SK-N-DZ (cell line): ENCODE measurements at places on chromosomes 11 and 22.

DNA sequence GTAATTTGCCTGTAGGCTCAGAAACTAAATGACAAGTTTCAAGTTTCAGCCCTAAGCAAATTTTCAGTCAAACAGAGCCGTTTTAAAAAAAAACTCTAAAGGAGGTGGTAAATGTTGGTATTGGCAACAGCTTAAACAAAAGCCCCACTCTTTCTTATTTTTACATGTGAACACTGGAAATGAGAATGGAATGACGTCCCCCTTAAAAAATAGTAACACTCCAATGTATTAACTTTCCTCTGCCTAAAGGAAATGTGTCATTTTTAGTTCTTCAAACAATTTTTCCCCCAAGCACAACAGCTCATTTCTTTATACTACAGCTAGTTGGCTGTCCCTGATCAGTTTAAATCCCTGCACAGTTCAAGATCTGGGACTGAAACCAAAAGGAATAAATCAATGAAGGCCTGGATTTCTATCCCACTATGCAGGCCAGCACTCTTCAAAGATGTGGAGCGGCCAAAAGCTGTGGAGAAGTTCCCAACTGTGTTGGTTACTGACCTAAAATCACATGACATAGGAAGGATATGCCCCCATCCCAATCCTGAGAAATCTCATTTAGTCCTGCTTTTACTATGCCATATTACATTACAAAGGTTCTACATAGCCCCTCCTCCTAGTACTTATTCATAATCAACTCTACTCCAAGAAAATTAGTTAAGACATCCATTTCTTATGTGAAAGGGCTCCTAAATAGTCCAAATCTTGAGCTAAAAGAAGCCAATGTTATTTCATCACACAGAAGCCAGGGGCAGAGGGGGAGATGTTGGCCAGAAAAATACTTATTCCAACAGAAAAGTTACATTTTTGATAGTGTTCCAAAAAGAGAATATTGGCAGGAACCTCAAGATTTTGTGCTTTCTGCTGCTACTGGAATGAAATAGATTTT is 95.9 kb downstream of the CADM1 start:
- DNase-seq: no peak

DNA sequence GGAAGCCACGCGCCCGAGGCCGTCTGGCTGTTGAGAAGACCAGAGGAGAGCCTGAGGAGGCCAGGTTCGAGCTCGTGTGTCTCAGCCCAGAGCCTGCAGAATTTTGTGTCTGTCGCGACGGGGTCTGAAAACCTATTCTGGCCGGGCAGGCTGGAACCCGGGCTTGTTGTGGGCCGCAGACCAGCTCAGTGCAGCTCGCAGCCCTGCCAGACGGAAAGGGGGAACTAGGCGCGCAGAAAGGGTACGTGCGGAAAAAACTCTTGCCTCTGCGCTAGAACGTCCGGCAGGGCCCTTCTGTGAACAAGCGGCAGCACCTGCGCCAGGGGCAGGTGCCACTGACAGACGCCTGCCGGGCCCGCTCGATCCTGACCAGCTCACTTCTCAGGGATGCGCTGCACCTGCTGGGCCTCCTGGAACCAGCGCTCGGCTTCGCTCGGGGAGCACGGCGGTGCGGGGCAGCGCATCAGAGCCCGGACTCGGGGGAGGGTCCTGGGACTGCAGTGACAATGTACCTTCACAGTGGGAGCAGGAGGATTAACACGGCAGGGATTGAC is 409.3 kb downstream of the BRD1 start:
- no peak for DNase-seq

GRCh38 chr22:30116362-30117117 is 36.3 kb downstream of the HORMAD2 start:
- no peak for DNase-seq

DNA sequence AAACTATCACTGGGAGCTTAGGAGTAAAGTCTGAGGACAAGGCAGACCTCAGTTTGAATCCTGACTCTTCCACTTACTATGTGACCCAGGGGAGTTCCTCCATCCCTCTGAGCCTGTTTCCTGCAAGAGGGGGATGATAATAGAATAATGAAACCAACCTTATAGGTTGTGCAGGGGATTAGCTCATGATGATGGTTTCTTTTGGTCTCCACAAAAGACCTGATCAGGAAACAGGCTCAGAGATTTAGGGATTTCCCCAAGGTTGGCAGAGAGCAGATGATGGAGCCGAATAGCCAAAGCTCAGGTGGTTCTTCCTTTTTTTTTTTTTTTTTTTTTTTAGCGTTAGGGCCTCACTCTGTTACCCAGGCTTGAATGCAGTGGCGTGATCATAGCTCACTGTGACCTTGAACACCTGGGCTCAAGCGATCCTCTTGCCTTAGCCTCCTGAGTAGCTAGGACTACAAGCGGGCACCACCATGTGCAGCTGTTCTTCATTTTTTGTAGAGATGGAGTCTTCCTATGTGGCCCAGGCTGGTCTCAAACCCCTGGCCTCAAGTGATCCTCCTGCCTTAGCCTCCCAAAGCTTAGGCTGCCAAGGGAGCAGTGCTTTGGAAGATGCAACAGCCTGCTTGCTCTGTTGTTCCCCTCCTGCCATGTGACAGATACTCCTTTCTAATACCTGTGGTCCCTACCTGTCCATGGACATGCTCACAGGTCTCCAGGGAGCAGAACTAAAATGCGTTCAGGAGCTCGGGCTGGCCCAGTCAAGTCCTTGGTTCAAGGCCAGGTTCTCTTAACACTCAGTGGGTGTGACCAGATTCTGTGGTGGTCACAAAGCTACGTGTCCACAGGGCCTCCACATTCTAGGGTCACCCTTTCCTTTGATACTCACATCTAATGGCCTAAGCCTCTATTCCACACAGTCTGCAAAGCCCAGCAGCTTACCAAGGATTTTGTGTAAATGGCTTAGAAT is 22.3 kb downstream of the PATZ1 start:
- no peak for DNase-seq

- DNase-seq: no peak
Observed at GRCh38 chr11:35866601-35867000, 77.3 kb upstream of the LDLRAD3 start.

DNA sequence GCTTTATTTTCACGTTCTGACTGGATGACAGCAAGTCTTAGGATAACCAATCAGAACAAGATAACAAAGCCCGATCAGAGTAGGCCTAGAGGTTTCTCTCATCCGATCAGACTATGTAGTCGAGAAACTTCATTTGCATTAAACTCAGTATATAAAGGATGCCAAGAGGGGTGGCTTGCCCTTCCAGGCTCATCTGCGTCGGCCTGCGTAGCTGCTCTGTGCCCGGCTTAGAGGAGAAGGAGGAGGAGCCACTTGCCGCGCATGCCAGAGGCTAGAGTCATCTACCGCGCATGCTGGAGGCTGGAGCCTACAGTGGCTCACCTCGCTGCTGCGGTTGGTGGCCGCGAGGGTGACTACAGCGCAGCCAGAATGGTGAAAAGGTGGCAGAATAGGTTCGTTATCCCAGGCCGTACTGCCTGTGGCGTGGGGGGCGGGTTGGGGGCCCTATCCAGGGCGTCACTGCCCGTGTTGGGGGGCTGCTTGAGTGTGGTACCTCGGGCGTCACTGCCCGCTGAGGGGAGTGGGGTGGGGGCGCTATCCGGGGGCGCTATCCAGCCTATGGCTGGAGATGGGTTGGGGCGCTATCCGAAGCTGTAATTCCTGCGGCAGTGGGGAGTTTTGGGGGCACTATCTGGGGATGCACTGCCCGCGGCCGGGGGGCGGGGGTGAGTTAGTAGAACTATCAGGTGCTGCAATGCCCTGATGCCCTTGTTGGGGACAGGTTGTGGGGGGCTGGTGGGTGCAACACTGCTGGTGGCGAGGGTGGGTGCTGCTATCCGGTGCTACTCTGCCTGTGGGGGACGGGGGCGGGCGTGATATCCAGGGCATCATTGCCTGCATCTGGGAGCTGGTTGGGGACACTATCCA is at the start of gene RFPL2:
RFPL2 (minus strand) TSS at position 218 of the 867 bp plus-strand sequence. CDS start 2,622 bp downstream, outside the sequence.
- peak; percentile 80 for DNase-seq
